ENCODE measurements at places on chromosomes 6 and 20.

DNA sequence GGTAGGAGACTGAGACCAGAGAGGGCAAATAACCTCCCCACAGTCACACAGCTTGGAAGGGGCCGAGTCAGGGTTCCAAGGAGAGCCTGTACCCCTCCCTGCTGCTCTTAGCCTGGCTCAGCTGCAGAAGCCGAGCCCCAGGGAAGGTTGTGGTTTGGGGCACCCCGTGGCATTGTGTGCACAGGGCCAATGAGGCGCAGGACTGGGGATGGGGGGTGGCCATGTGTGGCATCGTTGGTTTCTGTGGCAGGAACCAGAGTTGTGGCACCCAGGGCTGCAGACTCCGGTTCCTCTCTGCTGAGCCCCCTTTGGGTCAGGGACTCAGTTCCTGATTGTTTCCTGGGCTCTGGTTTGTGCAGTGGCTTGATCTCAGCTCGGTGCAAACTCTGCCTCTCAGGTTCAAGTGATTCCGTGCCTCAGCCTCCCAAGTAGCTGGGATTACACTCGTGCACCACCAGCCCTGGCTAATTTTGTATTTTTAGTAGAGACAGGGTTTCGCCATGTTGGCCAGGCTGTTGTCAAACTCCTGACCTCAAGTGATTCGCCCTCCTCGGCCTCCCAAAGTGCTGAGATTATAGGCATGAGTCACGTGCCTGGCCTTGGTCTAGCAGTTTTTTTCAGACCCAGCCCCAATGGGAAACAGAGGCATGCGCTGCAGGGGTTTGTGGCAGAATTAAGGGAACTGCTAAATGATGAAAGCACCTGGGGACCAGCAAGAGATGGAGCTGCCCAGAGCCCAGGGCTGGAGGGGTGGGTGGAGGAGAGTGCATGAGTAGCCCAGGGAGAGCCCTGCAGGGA, 221.0 kb upstream of the SULF2 start:
- peak; percentile 90 for DNase-seq

DNA sequence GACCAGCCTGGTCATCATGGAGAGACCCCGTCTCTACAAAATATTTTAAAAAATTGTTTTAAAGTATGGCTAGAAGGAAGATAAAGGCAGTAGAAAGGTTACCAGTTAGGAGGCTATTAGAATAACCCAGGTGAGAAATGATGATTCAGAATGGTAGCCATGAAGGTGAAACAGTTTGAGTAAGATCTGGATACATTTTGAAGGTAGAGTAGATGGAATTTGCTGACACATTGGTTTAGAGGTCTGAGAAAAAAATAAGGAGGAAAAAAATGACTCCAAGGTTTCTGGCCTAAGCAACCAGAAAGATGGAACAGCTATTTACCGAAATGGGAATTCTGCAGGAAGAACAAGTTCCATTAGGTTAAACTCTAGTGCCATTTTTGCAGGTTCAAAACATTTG, 167.9 kb upstream of the TAB2 start:
- no peak for DNase-seq

DNA sequence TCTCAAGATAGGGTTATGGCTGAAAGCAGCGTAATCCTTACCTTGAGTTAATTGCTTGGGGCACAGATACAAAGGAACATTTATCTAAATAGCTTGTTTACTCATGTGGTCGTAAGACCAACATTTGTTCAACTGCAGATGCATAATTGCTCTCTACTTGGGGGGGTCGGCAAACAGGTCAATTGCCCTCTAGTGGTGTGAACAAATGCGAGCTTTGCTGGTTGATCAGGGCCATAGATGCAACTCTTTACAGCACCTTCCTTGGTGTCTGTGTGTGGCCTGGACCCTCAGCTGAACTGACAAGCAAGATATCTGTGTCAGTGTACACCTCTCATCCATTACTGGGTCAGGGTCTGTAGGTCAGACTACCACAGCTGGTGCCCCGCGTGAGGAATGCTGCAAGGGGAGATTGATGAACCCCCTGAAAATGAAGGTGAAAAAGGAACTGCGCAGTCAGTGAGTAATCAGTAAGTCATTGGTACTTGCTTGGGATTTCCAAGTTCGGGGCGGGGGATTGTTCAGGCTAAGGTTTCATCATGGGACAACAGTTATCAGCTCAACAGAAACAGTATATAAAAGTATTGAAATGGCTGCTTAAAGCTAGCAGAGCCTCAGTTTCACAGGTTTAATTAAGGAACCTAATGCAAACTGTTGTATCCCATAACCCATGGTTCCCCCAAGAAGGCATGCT, 24.0 kb downstream of the HLA-DPA1 start:
- no peak for DNase-seq

DNA sequence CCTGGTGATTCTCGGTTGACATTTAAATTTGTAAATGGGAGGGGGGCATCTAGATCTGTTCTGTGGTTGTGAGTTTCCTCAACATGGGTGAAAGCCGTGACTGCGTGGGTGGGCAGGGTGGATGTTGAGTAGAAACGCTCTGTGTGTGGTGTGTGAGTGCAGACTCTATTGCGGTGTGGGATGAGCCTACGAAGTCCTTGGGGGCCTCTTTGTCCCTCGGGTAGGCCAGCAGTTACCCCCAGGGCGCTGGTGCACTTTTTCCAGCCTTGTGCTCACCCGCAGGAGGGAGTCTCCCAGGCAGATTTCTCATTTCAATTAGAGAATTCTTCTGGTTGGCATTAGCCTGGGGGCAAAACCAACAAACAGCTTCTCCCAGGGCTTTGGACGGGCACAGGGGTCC, 10.6 kb downstream of the TOX2 start:
- peak; percentile 90 for DNase-seq

GRCh38 chr6:137265561-137266308, 46.5 kb upstream of the IFNGR1 start:
- no peak for DNase-seq

GRCh38 chr20:37945091-37945547, 42.2 kb downstream of the VSTM2L start:
- DNase-seq = no peak
